ENCODE measurements at places on chromosomes 2 and 18.

GRCh38 chr2:240593703-240594451 lies 7.3 kb downstream of the CAPN10 start:
- peak; percentile 19 for DNase-seq

DNA sequence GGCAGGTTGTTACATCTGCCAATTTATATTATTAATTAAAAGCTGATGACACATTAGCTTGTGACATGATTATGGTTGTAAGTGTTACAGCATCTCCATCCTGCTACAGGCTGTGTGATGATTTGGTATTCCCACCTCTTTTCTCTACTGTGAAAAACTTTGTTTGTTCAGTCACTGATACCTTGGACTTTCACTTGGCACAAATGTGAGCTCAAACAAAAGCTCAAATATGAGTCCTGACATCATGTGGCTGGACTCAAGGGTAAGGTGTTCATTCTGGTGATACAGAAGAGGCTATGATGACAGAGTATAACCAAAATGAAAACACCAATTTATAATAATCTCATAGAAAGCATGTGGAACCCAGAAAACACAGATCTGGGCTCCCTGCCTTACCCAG lies 11.4 kb upstream of the IL36A start:
- no peak for DNase-seq

DNA sequence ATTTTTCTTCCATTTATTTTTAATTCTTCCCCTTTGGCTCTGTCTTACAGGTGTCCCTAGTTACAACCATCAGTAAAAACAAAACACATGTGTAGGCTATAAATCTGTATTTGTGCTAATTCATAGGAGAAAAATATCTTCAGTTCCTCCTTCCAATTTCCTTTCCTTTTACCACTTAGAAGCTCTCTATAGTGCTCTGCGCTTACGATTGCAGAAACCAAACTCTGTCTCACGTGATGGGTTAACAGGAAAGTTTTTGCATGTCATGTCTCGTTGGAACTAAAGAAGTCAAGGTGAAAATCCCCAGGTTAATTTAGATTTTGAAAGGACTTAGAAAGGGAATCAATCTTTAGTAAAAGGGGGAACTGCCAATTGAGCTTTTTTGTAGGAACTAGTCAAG lies 1390.5 kb upstream of the ZEB2 start:
- no peak for DNase-seq

DNA sequence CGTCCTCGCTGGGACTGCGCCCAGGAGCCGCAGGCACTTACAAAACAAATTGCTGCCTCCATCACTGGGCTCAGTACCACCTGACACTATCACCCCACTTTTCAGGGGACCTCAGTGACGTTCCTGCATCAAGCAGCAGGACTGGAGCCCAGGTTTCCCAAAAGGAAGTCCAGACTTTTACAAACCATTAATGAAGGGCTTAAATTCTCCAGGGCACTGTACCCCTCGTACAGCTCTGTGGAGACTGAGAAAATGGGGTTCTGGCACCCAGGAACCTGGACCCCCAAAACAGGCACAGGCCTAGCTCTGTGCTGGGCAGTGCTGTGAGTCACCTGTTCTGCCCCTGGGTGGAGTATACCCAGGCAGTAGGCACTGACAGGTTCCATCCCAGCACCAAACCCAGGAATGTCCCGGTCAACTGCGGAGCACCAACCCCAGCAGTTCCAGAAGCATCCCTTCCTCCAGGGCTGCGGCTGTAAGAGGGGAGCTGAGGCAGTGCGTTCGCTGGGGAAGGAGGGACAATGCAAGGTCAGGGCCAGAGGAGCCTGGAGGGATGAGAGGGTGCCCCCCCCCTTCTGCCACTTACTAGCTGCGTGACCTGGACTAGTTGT lies 24.6 kb upstream of the NOTO start:
- no peak for DNase-seq

DNA sequence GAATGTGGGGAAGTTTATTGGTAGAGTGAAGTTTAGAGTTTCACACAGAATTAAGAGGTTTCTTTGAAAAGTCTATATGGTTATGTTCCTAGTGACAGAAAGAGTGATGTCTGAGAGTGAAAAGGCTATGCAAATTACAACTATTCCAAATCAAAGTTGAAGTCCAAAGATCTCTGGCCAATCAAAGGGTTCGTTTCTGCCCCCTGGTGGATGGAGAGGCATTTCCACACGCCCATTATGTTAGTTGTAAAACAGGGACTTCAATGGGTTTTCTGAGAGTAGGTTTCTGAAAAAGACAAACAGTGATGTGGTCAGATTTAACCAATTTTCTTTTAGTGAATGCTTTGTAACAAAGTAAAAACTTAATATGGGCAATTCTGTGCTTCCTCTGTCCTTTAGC lies 441.5 kb upstream of the POU3F3 start:
- DNase-seq: no peak

DNA sequence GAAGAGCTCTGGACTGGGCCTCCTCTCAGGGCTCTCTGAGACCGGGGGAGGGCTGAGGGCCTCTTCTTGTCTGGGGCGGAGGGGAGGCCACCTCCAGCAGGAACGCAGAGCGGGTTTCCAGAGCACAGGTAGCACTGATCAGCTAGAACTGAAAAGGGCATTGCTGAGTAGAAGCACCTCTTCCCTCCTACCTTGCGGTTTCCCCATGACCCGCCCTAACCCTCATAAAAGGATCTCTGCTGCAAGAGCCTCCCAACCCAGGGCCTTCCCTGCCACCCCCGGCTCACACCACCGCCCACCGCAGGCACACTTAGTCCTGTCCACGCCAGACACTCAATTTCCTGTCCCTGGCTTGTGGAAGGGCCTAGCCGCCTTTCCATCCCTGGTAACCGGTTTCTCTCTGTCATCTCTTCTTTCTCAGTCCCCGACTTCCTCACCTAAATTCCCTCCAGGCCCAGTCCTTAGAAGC lies 966 bp downstream of the ADCY3 start:
- peak; percentile 71 for DNase-seq

- no peak for DNase-seq
These were observed 971.3 kb upstream of the FAM98A start for GRCh38 chr2:34570266-34570872.

DNA sequence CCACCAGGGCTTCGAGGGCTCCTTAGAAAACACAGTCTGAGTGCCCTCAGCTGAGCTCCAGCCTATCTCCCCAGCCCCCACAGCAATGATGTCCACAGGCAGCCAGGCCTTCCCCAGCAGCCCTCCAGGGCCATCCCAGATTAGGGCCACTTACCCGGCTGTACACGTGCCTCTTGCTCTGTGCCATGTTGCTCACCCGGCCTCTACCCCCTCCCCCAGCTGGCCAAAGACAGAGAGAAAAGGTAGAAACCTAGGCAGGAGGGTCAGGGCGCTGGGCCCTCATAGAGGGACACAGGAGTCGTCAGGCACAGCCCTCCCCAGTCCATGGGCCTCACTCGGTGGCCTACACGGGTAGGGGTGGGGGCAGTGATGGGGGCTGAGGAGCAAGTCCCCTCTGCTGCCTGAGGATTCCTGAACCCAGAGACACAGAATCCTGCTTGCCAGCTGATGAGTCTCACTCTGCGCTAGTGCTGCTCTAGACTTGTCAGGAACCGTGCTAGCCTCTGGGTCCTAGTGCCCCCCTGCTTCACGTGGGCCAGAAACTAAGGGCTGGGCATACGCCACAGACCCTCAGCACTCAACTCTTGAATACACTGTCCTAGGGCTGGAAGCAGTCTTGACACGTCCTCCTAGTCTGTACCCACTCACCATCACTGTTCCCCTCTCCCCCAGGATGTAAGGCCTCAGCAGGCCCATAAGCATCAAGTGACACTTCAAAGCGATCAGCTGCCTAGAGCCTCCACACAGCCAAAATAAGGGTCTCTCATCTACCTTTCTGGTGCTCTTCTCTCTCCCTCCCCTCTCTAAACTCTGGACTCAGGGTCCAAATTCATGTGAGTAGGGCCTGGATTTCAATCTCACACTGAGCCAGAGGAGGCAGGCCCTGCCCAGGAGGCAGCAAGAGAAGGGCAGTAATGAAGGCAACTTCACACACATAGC lies at the start of gene DCTN1:
Gene DCTN1, minus strand, starts transcription at position 461 of the 939 bp plus-strand sequence. Its CDS starts 274 bp downstream, at position 187.
- DNase-seq: peak; percentile 39

- no peak for DNase-seq
These were observed 21.7 kb upstream of the SP100 start for GRCh38 chr2:230394301-230394700.

GRCh38 chr2:149871091-149871885 lies 283.7 kb upstream of the MMADHC start:
- no peak for DNase-seq

- DNase-seq: no peak
These were observed 282.5 kb downstream of the SLC8A1 start for GRCh38 chr2:40169430-40169829.

- DNase-seq: no peak
These were observed 63.9 kb upstream of the CCDC195 start for GRCh38 chr2:224780106-224780505.

- DNase-seq: no peak
These were observed 12.3 kb downstream of the CEP192 start for GRCh38 chr18:13003466-13003896.

DNA sequence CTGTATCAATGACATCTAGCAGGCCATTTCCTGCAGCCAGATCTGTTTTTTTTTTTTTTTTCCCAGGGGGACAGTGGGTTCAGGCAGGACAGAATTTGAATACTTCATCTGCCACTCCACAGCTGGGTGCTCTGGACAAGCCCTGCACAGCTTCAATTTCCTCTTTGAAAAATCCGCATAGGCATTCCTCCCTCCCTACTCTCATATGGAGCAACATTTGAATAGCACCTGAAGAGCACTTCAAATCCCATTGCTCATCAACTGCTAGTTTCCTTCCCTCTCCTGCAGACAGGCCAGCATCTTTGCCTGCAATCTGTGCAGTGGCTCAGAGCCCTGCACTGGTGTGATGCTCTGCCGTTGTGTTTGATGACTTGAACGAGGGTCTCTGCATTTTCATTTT lies 326.3 kb downstream of the TSN start:
- no peak for DNase-seq

GRCh38 chr2:98034745-98035144 lies 39.0 kb upstream of the TMEM131 start:
- DNase-seq: no peak

GRCh38 chr18:67318651-67319050 lies 197.9 kb downstream of the DSEL start:
- no peak for DNase-seq

- DNase-seq: no peak
These were observed 52.9 kb downstream of the ZBTB7C start for GRCh38 chr18:48356151-48356745.

- DNase-seq: no peak
These were observed 146.3 kb upstream of the SKOR2 start for GRCh38 chr18:47397671-47398319.

DNA sequence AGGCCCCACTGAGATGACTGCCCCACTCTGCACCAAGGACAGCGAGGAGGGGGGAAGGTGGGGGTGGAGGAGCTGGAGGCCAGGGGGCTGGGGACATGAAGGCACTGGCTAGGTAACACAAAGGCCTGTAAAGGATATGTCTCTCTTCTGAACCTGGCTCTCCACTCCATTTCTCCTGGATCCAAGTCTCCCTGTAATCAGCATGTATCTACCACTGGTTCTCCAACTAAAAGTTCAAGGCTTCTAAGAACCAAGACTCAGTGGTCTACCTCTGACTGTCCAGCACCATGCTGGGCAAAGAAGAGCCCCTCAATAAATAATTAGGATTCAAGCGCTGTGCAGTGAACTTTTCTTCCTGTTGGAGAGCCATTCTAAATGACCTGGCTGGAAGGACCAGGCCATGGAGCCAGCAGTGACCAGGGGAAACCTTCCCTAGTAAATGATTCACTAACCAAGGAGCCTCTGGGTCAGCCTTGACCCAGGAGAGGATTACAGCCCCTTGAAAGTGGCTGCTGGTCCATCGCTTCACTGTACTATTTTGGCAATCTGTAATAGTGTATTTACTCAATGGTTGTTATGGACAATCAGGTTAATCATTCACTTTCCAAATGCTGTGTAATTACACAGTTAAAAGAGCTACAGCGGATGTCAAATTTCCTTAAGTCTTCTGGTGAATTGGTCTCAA lies 73.2 kb downstream of the BCL11A start:
- no peak for DNase-seq

- no peak for DNase-seq
These were observed 5.1 kb upstream of the STEAP3 start for GRCh38 chr2:119218478-119219064.

DNA sequence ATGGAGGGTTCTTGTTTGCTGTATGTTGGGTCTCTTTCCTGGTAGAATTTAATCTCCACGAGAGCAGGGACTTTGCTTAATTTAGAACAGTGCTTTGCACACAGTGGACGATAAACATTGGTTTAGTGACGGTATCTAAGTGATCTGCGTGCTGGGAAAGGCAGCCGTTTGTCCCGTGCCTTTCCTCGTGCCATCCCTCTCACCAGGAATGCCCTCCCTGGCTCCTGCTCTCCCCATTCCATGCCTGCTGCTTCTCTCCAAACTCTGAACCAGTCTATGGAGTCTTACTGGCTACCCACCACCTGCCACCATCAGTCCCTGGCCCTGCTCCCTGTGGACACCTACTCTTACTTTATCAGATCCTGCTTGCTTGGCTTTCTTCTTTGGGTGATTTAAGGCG lies 27.3 kb upstream of the TNP1 start:
- no peak for DNase-seq

DNA sequence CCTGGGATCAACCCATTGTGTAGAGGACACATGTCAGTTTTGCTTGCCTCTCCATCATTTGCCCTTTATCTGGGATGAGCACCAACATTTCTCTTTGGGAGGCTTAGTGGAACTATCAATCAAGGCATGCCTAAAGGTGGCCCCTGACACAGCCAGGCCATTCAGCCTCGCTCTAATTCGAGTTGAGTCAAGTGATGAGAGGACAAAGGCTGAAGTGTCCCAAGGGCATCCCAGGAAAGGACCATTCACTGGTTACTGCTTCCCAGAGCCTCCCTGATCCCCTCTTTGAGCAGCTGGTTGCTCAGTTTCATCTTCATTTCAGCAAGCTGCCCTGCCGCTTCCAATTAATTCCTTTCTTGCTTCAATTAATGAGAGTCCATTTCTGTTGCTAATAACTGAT lies 63.5 kb downstream of the DNER start:
- no peak for DNase-seq

GRCh38 chr18:55018602-55019001 lies 59.3 kb upstream of the CCDC68 start:
- DNase-seq: no peak

DNA sequence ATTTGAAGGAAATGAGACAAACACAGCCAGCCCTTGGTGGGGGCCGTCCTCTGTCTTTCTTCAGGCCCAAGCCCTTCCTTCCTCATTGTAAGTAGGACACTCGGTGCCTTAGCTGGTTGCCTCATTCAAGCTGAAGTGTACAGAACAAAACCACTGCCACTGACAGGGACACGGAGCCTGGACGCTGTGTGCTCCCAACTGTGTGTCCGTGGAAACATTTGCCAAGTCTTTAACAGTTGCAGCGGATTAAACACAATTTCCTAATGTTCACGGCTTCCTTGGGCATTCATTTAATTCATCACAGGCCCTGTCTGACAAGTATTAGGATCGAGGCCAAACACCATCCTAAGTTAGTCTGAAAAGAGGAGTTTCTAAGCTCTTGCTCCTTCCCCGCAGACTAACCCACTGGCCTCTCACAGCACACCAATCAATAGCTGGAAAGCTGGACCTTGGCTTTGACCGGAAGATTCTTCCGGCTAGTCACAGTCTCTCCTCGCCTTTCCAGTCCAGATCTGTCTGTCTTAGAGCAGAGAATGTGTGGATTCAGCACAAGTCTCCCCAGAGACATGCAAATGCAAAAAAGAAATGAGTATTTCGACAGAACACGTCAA lies 68.7 kb upstream of the ACSL3 start:
- DNase-seq: no peak

- DNase-seq: peak; percentile 64
These were observed 49.7 kb upstream of the ODC1 start for GRCh38 chr2:10497797-10498251.

GRCh38 chr2:209424199-209424701 lies 403 bp downstream of the MAP2 start:
- no peak for DNase-seq

- DNase-seq: no peak
These were observed 110.6 kb upstream of the TNP1 start for GRCh38 chr2:216970359-216970915.

Data from activated T-cell treated with anti-CD3 and anti-CD28 coated beads, Interleukin-2, amount 50 U/mL, for 24 hours (primary cell).